Neural crest cell (in vitro differentiated cells): ENCODE measurements at places on chromosomes 5 and 9. TPM values are rescaled to one million over a fixed set of nuclear protein-coding genes. Genes with fewer than 3 reads are reported as not detected.

JAKMIP2 gene
- total RNA-seq: 35.6 and 36.8 TPM in 2 replicates

VLDLR gene
- total RNA-seq: 20.2 and 20.3 TPM in 2 replicates

C5orf63 gene
- total RNA-seq: 2.3 and 3.0 TPM in 2 replicates

ST8SIA4 gene
- 3.6 and 5.9 TPM in 2 replicates for total RNA-seq

SPATA31E1 gene
- 0.16 and 0.21 TPM in 2 replicates for total RNA-seq

SPINK9 gene
- not detected in 2 replicates for total RNA-seq

ZNF300 gene
- 12.1 and 12.4 TPM in 2 replicates for total RNA-seq

TMEM171 gene
- total RNA-seq: not detected in 2 replicates

HAVCR2 gene
- total RNA-seq: 0.19 and 0.55 TPM in 2 replicates

GFPT2 gene
- 11.1 and 12.5 TPM in 2 replicates for total RNA-seq

ADAMTSL2 gene
- 0.16 and 0.20 TPM in 2 replicates for total RNA-seq
